Right cardiac atrium (tissue), 5 donors: ENCODE measurements at places on chromosomes 11 and 22.

- DNase-seq, result no peak
These were observed 54.2 kb upstream of the CLDN5 start for GRCh38 chr22:19578180-19579004.

DNA sequence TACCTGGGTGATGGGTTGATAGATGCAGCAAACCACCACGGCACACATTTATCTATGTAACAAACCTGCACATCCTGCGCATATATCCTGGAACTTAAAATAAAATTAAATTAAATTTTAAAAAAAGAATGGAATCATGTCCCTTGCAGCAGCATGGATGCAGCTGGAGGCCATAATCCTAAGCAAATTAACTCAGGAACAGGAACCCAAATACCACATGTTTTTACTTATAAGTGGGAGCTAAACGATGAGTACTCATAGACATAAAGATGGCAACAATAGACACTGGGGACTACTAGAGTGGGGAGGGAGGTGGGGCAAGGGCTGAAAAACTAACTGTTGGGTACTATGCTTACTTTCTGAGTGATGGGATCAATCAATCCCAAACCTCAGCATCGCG, 40.9 kb downstream of the CWC15 start:
- DNase-seq, result no peak

- no peak for DNase-seq
These were observed 35.5 kb upstream of the SYT13 start for GRCh38 chr11:45321669-45322068.

DNA sequence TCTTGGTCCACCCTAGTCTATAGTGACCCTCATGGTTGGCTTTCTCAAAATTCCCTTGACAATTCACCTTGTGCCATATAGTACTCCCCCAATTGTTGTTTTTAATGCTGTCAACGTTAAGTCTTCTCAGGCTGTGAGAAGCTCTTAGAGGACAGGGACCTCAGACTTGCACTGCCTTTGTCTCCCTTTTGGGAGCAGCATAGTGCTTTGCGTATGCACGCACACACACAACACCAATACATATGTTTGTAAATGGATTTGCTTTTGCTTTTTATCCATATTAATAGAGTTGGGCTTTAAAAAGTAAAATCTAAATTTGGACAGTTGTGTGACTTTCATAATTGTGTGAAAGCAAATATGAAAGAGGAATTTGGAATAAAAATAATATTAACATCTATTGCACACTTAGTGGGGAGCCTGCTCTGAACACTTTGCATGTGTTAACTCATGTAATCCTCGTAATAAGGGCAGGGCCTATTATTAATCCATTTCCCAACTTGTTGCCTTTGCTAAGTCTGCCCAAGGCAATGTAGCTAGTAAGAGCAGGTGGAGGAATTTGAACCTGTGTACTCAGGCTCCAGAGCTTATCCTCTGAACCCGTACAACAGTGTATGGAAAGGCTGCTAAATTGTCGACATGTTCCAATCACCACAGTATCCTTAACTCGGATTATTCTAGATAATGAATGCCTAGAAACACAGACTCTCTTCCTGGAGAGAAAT, 257.7 kb upstream of the NARS2 start:
- DNase-seq, result no peak

DNA sequence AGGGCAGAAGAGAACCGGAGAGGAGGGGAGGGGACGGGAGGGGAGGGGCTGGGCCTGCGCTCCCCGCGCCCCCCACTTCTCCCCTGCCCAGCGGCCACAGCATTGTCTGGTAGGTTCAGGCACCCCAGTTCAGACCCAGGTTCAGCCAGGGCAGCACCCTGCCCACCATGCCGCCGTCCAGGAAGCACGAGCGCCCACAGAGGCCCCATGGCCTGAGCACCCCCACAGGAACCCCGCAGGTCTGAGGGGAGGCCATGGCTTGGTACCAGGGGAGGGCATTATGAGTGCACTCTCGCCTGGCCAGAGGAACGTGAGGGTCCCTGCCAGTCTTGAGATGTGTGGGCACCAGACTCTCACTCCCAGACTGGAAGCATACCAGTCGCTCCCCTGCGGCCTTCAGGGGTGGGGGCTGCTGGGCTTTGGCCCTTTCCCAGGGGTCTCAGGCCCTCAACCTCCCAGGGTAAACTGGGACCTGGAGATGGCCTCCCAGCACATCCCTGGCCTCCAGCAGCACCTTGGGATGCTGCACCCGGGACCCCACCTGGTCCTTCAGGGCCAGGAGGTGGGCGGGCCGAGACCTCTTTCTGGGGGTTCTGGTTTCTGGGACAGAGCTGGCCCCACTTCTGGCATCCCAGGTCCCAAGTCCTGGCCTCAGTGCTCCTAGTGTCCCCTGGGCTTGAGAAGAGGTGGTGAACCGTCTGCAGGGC, 597 bp upstream of the PLXNB2 start:
- peak; percentile 43 for DNase-seq

DNA sequence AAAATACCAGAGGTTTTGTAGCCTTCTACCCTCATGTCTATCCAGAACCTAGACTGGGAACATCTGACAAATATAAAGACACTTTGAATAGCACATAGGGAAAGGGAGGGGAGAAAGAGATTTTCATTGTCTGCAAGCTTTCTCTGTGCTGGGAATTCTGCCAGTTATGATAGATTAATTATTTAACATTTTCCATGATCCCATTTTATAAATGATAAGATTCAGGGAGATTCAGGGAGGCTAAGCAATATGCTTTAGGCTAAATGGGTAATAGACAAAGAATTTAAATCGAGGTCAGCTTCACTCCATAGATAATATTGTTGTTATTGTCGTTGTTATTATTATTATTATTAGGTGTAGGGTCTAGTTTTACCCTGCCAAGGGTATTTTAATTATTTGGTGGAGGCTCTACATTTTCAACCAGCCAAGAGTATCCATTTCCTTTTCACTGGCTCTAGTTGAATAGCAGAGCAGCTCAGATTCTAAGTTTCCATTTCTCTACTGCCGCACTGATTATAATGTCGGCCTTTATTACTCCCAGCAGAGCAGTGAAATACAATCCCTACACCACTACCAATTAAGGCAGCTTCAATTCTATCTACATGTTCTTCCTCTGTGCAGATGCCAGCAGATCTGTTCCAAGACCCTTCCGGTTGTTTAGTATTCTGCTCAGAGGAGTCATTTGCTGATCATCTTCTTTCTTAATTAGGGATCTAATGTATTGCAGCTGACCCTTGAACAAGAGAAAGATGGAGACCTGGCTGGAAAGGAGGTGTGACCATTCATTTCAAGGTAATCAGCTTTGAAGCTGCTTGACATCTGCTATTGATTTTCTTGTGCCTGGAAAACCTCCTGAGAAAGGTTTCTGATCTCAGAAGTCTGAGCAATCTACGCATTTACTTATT, 23.8 kb upstream of the SYN3 start:
- DNase-seq, result no peak

GRCh38 chr11:104803776-104804175, 94.5 kb downstream of the CASP12 start:
- no peak for DNase-seq

DNA sequence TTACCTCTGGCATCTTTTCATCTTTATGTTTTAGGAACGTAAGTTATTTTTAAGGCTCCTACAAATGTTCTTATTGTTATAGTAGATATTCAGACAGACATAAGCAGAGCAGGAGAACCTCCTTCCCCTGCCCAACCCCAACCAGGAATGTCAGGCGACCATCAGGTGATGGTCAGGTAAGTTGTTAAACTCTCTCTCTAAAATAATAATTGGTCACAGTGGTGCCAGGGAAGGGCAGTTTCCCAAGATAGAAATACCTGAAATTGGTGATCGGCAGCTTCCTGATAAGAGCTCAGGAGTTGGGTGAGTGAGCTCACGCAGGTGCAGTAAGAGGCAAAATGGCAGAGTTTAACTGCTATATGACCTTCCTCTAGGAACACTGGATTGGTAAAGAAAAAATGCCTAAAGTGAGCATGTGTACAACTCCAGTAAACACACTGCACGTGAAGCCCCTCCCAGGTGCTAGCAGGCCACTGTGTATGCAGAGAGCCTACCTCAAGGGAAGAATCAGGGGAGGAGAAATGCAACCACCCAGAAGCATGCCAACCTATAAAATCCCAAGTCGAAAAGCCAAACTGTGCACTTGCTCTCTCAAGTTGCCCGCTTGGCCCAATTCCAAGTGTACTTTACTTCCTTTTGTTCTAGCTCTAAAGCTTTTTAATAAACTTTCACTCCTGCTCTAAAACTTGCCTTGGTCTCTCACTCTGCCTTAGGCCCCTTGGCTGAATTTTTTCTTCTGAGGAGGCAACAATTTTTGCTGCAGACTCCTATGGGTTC, 273.9 kb downstream of the SBF2 start:
- DNase-seq, result no peak

- no peak for DNase-seq
These were observed 1004.1 kb downstream of the OPCML start for GRCh38 chr11:132528181-132528580.

DNA sequence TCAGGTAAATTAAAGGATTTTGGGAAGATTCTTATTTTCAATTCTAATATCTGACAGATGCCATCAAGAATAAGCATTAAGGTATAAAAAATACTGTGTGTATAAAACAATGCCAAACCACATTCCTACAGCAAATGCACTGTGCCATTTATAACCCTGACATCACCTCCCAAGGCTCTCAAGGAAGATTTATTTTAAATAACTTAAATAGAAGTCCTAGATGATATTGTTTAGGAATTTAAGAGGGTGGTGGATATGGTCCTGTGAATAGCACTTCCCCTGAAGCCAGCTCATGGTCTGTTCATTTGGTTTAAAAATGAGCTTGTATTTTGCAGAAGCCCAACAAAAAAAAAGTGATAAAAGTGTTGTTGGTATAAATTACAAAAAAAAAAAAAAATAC, 32.1 kb downstream of the PPIL2 start:
- no peak for DNase-seq

DNA sequence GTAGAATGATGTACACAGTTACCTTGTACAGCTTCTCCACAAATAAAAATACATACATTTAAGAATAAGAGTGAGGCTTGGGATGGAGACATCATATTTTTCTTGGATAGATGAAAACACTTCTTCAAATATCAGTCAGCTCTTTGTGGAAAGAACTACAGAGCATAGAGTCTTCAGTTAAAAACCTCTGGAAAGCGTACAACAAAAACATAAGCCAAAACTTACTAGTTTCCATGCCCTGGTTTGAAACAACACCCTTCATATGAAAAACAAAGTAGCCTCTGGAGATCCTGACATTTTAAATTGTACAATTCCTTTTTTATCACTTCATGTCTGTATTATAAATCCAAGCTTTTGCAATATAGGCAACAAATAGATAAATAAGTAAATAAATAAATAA, 7.0 kb upstream of the CEP126 start:
- no peak for DNase-seq

GRCh38 chr22:37990301-37990700, 5.9 kb upstream of the SOX10 start:
- DNase-seq, result peak; percentile 70

DNA sequence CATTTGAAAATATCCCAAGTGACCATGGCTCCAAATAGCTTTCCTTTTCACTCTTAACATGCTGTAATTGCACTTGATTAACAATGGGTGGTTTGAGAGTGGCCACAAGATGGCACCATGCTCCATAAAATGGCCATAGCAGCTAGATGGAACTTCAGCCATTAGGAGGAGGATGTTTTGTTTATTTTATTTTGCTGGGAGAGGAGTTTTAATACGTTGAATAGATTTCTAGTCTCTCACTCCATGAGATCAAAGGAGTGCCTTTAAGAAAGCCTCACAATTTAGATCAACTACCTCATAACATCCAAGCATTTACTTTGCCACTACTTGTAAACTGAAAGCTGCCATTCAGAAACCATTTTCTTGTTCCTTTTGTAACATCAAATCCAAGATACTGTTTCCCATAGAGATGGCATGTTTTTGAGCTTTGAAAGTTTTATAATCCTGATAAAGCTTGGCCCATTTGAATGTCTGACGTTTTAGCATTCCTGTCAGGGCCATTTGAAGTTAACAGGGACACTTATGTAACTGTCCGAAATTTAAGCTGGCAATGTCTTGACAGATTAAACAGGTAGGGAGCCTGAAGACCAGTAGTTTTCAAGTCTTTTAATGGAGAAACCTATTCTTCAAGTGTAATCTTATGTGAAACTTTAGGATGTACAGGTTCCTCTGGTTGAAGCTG, 4.7 kb downstream of the FEN1 start:
- peak; percentile 90 for DNase-seq

- DNase-seq, result no peak
These were observed 11.3 kb upstream of the CCDC83 start for GRCh38 chr11:85843929-85844328.

- no peak for DNase-seq
These were observed 1.7 kb downstream of the UBQLNL start for GRCh38 chr11:5514841-5515240.

GRCh38 chr11:85682330-85683305, 3.4 kb downstream of the CCDC89 start:
- peak; percentile 94 for DNase-seq

- no peak for DNase-seq
These were observed 105.5 kb downstream of the DSCAML1 start for GRCh38 chr11:117691516-117691915.

DNA sequence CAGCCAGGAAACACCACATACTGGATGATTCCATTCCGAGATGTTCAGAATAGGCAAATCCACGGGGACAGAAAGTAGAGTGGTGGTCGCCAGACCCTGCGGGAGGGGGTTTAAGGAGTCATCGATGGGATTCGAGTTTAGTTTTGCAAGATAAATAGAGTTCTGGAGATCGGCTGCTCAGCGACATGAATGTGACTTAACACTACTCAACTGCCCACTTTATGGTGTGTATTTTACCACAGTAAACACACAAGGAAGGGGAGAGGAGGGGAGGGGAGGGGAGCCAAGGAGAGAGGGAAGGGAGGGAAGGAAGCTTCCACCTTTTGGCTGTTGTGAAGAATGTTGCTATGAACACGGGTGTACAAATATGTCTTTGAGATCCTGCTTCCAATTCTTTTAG, 10.4 kb upstream of the ARHGAP8 start:
- DNase-seq, result no peak

DNA sequence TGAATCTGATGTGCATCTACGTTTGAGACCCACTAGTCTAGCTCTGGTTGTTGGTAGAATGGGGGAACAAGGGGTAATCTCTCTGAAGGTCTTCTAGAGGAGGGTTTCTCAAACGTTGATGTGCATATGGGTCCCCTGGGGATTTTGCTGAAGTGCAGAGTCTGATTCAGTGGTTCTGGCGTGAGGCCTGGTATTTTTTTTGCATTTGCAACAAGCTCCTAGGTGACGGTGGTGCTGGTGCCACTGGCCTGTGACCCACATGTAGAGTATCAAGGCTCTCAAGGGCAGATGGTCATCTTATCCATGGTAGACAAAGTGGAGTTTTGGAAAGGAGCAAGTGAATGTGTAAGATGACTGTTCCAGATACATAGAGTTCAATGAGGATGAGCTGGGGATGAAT, 97.1 kb downstream of the CEP164 start:
- no peak for DNase-seq
